ENCODE measurements at places on chromosomes 7 and 10.

- DNase-seq: no peak
Observed at GRCh38 chr10:62585211-62585775, 211.1 kb downstream of the ZNF365 start.

GRCh38 chr7:151010307-151011096 is 13.8 kb downstream of the ATG9B start:
- DNase-seq: peak; percentile 81

DNA sequence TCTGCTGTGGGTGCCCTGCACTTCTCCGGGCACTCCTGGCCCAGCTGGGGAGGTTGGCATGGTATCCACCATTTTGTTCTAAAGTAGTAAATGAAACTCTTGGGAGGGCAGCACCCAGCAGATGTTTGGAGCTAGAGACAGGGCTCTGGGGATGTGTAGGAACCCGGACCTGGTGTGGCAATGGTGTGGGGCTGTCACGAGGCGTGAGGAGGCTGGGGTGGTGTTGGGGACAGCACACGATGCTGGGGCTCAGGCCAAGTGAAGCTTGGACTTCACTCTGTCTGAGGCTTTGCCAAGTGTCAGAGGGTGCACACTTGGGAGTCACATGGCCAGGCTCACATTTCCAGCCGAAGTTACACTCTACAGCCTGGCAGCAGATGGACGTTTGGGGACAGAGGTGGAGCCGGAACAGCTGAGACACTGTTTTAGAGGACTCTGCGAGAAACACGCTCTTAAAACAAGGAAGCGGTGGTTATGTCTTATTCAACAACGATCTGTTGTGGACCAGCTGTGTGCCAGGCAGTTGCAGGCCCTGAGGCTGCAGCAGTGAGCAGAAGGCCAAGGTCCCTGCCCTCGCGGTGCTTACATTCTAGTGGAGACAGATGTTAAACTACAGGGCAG is 118.2 kb downstream of the CUX1 start:
- no peak for DNase-seq

DNA sequence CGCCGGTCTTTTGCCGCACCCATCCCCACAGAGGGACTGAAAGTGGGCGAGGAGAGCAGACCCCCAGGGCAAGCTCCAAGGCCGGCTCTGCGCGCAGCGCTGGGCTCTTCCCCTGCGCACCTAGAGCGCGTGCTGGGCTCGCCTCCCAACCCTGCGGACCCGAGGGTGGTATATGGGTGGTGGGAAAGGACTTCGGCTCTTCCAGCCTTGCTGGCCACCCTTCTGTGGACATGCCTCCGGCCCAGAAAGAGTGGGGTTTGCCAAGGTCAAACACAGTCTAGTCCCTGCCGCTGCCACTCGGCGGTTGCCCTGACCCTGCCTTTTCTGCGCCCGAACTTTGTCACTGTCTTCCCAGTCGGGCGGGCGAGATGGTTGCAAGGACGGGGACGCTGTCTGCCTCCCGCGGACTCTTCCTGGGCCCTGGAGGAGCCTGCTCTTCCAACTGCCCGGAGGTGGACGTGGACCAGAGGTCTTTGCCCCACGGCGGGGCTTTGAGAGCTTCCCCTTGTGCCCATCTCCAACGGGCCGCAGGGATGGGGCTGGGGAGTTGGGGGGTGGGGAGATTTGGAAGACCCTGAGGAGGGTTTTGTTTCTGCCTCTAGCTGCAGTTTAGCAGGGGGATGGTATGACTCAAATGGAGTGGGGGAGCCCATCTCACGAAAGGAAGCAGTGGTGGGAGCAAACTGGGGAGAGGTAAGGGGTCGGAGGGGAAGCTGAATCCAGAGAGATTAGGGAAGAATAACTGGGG is 1.5 kb downstream of the ADCY1 start:
- DNase-seq: peak; percentile 54
